ENCODE measurements at places on chromosomes 5 and 9.

- no peak for DNase-seq
These were observed 2.6 kb downstream of the QSOX2 start for GRCh38 chr9:136242918-136243525.

GRCh38 chr5:142358121-142358520 is 33.3 kb upstream of the SPRY4 start:
- DNase-seq: no peak

DNA sequence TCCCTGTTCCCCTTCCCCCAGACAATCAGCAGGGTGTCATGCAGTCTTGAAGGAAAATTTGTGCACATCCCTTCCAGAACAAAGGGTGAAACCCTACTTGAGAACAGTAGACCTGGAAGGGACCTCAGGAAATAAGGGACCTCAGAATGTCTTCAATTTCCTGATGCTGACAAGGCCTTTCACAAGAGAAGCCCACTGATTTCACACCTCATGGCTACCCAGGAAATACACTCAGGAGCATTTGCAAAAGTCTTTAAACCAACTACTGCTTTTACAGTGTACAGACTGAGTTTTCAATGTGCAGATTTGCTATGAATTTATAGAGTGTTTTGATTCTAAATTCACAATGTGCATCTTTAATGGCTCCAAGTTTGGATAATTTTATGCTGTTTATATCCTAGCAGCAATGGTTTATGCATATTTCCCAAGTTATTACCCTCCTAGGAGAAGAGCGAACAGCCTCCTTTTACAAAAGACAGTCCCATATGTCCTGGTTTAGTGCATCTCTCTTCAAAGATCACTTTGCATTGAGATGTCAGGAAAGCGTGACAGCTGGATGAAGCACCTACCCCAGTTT is 74.8 kb downstream of the GALNT10 start:
- no peak for DNase-seq

GRCh38 chr5:128378196-128378595 is 159.8 kb downstream of the FBN2 start:
- DNase-seq: no peak

- no peak for DNase-seq
These were observed 408.7 kb upstream of the PIK3R1 start for GRCh38 chr5:67806654-67807438.

- peak; percentile 8 for DNase-seq
These were observed 200.0 kb downstream of the MELK start for GRCh38 chr9:36772449-36773403.

DNA sequence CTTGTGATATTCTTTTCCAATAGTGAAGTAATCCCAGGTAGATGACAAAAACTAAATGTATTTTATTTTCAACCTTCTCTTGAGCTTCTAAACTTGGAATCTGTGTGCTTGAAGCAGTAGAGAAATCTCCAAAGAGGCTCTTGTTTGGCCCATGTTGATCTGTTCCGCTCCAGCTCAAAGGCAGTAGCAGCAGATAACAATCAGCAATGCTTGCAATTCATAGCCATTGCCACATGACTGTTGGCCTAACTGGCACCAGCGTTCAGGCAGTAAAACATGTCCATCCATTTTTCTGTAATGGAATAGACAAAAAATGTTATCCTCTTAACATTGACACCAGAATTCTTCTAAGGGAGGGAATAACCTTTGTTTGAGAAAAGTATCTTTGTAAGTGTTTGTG is 270.7 kb upstream of the MSX2 start:
- no peak for DNase-seq

DNA sequence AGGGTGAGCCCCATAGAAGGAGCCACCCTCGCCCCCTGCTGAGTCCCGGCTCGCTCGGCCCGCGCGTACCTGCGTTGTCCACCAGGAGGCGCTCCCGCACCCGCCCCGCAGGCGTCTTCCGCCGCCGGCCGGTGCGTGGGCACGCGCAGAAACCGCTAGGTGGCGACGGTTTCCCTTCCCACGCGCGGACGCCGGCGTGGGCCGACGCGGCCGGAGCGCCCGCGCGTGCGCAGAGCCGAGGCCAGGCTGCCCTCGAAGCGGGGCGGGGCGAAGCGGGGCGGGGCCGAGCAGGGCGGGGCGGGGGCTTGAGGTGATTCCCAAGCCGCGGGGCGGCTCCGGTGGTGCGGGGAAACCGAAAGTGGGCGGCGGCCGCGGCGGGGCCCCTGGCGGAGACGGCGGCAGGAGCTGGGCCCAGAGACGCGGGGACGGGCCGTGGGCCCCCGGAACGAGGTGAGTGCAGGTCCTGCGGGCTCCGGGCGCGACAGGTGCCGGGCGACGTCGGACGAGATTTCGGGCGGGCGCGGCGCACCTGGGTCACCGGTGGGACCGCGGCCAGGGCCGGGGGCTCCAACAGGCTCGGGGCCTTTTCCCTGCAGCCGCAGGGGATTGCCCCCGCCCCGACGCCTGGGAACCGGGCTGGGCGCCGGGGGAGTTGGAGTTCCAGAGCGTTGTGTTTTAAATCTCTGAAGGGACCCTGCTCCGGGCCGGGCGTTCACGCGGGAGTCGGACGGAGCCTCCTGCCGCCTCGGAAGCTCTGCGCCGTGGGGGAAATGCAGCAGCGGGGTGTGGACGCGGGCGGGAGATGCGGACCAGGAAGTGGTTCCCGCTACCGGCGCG is at the start of gene TDRD7:
Gene TDRD7 (plus strand): TSS at position 308 of the 837 bp plus-strand sequence. CDS start 16,370 bp downstream, outside the sequence.
- peak; percentile 83 for DNase-seq

DNA sequence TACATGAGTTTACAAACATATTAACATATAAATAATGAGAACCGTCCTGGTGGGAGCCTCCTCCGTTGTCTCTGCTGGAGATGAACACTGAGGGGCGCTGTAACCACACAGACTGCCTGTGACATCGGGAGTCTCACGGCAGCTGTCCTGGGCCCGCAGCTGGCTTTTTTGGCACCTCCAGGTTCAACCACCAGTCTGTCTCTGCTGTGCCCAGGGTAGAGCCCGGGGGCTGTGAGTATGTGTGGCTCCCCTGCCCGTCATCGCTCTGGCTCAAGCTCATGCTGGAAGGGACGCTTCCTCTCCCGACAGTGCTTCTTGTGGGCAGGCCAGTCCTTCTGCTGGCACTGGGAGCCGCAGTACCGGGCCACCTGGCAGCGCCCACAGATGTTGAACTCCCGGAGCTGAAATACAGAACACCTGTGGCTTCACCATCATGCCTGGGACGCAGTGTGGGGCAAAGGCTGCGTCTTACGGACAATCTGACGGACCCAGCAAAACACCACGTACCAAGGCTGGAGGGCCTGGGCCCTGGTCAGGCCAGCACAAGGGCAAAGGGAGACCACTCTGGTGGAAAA is 3.6 kb upstream of the DPH7 start:
- no peak for DNase-seq

- no peak for DNase-seq
These were observed 460.5 kb upstream of the CD180 start for GRCh38 chr5:67657055-67657454.

GRCh38 chr5:171571663-171572062 is 152.2 kb downstream of the FGF18 start:
- DNase-seq: no peak

- no peak for DNase-seq
These were observed 63.9 kb downstream of the GOLPH3 start for GRCh38 chr5:32110111-32110696.

GRCh38 chr5:39208471-39208870 is 10.9 kb downstream of the FYB1 start:
- DNase-seq: no peak

DNA sequence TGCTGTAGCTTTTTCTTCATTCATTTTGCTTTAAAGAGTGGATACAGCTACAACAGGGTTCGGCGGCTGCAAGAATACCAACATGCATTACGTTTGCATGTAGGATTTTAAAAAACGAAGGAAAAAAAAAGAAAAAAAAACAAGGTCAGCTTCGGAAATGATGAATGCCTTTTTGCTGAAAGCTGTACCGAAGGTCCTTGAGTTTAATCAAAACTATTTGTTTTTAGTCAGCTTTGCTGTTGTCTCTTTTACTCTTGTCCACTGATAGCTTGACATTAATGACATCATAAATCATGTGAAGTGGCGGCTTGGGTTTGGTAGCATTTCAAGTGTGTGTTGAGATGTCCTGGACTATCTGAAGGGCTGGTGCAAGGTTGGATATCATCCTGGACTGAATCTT is 779.1 kb downstream of the NR2F1-AS1 start:
- no peak for DNase-seq

DNA sequence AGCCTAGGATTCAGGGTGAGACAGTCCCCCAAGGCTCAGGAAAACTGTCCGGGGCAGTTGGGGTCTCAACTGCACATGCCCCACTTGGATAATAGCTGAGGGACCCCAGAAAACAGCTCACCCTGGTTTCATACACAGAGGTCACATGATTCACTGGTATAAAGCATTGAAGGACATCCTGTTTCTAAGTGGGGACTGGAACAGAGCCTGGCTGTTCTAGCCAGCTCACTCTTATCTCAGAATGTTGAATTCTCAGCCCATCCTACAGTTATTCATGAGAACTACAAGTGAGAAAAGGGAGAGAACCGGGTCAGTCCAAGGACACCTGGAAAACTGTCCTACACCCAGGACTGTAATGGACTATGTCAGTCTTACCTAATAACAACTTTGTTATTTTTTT is 170.9 kb downstream of the FGF1 start:
- DNase-seq: no peak

- DNase-seq: no peak
These were observed 161.8 kb upstream of the MEF2C start for GRCh38 chr5:89044674-89045200.
